ENCODE measurements at places on chromosomes 2 and 18. TPM values are rescaled to one million over a fixed set of nuclear protein-coding genes. Genes with fewer than 3 reads are reported as not detected.

DNA sequence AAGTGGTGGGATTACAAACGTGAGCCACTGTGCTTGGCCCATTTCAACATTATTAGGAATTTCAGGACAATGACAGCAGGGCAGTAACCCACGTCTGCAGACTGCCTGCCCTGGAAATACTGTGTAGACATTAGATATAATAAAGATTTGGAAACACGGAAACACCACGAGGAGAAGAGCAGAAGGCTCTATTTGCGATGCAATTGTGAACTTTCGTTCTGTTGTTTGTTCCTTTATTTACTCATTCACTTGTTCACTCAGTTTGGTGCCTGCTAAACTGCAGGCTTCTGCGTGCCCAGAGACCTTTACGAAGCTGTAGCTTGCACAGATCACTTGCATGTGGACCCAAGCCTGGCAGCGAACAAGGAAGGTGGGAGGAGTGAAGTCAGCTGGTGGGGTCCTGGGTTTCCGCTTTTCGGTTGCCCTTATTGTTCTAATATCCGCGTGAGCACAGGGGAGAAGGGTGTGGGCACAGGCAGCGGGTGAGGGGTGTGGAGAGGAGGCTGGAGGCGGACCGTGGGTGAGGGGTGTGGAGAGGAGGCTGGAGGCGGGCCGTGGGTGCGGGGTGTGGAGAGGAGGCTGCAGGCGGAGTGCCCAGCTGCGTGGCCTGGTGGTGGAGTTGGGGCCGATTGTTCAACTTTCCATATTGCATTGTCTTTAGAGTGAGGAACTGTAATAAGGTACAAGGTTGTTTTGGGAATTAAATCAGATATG lies 3.4 kb downstream of the COLEC11 start:
- no peak for DNase-seq

DNA sequence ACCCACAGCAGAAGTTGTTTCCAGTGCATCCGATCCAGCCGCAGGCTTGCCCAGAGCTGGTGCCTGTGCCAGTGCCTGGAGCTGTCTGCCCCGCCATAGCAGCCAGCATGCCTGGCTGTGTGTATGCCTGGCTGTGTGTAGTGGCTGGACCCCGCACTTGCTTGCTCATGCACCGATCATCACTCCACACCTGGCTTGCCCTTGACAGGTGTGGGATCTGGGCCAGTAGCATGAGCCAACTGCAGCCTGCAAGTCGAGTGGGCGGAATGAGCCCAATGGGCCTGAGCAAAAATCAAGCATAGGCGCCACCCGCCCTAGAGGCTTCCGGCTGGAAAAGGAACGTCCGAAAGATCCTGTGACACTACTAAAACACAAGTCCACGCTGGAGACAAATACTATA lies 74.5 kb downstream of the EPB41L3 start:
- no peak for DNase-seq

ZAP70 gene
- 2.6 TPM for total RNA-seq

DNA sequence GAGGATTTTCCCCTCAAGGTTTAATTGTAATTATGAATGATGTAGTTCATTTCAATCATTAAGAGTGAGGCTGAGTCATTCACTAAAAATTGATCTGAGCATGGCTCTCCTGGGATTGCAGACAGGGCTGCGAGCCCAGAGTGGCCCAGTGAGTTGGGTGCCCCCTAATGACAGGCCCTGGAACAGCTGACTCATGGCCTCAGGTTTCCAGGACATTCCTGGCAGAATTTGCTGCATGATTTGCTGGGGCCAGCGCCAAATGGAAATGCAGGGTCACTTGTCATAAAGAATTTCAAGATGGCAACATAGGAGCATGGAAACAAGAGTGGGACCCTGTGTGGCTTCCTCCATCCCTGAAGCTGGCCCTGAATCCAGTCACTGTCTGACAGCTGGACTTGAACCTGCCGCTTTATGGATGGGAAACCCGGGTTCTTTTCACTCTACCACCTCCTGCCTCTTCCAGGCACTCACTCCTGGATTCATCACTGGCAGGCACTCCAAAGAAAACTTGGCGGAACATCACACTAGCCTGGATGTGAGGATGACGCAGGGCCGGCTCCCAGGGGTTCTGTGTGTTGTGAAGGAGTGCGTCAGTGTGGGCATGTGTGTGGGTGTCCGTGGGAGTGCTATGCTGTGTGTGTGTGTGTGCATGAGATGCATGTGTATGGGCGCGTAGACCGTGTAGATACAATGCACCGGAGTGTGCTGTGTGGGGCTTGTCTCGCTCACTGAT lies 15.2 kb downstream of the OTOF start:
- DNase-seq = no peak

NRP2 gene
- 6.3 TPM for total RNA-seq

MAP2 gene
- total RNA-seq = 18.2 TPM

DNA sequence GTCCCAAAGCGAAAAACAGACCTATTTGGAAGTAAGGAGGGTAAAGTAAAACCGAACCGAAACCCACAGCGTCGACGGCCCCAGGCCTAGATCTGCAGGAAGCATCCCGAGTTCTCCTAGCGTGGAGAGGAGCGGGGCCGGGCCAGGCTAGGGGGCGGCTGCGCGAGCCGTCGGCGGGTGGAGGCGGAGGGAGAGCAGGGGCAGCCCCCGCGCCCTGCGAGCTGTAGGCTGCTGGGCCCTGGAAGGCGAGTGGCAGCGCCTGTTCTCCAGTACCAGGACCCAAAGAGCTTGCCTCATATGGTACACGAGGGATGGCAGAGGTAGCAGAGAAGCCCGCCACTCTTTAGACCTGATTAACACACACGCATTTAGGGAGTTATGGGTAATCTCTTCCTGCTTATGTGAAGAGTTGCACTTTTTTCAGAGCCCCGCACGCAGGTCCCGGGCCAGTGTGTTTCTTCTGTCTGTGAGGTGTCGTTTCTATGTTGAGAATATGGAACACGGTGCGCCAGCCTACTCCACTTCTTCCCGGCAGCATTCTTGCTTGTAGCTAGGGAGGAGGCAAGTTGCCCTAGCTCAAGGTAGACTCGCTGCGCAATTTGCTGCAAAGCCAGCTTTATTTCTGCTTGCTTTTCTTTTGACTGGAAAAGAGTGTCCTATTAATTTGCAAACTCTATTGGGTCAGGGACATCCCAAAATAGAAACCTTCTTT lies 71.1 kb downstream of the ARHGEF33 start:
- DNase-seq = no peak

GRCh38 chr2:158457092-158457825 lies 507 bp downstream of the PKP4 start:
- DNase-seq = peak; percentile 53

OSBPL6 gene
- 2.0 TPM for total RNA-seq

DNA sequence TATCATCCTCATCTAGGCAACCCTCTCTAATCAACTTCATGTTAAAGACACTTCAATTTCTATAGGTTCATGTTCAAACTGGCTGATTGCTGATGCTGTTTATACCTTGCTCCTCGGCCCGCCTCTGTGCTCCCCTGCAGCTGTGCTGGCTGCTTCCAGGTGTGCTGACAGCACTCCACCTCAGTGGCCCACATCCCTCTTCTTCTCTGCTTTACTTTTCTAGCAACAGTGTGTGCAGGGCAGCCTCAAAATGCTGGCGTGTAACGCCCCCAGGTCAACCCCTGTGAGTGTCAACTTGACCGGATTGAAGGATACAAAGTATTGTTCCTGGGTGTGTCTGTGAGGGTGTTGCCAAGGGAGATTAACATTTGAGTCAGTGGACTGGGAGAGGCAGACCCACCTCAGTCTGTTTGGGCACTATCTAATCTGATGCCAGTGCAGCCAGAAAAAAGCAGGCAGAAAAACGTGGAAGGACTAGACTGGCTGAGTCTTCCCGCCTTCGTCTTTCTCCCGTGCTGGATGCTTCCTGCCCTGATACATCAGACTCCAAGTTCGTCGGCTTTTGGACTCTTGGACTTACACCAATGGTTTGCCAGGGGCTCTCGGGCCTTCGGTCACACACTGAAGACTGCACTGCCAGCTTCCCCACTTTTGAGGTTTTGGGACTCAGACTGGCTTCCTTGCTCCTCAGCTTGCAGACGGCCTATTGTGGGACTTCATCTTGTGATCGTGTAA lies 94.7 kb downstream of the COL6A3 start:
- DNase-seq = no peak

- DNase-seq = no peak
Observed at GRCh38 chr2:44944102-44944951, 2.8 kb downstream of the SIX3 start.

- no peak for DNase-seq
Observed at GRCh38 chr18:55236150-55236931, 277.1 kb upstream of the CCDC68 start.

SERPINB4 gene
- total RNA-seq = not detected

GRCh38 chr18:72458271-72458670 lies 85.9 kb downstream of the CBLN2 start:
- DNase-seq = no peak

MEP1B gene
- not detected for total RNA-seq

DNA sequence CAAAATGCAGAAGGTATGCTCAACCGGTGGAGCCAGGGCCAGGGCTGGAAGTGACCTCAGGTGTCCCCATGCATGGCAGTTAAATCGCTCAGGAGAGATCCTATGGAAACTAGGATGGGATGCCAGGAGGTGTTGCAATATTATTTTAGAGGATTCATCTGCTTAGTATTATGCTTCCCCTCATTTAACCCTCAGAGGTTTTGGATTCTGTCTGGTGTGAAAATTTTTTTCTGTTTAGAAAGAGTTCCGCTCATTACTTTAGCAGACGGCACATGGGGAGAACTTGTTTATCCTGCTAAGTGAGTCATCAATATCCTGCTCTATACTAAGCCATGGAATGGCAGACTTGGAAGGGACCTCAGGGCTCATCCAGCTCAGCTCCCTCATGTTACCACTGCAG lies 42.5 kb downstream of the TRIB2 start:
- DNase-seq = no peak

LRRC30 gene
- not detected for total RNA-seq

DNA sequence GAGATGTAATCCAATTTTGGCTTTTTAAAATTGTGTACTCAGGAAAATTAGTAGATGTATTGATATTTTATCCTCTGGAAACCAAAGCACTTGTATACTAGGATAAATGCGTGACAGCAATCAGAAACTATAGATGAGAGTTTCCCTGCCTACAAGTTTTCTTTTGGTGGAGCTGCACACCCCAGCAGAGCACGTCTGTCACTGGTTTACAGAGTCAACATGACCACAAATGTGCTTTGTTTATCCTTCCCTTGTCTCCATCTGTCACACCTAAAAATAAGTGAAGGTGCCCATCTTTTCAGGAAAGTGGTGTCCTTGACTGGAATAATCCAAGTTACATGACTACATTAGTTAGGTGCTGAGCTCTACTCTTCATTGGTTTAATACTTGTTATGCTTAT lies 210.4 kb upstream of the DSEL start:
- DNase-seq = no peak

POTEI gene
- 5.6 TPM for total RNA-seq

GRCh38 chr2:24409700-24410556 lies 49.6 kb upstream of the ITSN2 start:
- DNase-seq = no peak

- no peak for DNase-seq
Observed at GRCh38 chr2:165122521-165122920, 81.3 kb downstream of the SCN3A start.

DSG4 gene
- total RNA-seq = not detected

DNA sequence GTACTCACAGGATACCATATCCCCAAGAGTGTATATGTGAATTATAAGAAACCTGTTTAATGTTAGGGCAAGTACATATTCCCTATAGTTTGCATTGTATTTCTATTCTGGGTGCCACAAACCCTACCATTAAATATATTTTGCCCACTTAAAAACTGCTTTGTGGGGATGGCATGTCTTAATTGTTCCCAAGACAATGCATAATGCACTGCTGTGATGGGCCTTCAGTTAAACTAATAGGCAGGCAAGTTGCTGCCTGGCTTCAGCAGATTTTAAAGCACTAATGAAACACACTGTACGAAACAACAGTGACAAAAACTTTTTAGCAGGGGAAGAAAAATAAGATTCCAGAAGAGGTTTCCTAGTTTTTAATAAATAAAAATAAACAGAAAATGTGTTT lies 104.8 kb upstream of the VRK2 start:
- no peak for DNase-seq

DNA sequence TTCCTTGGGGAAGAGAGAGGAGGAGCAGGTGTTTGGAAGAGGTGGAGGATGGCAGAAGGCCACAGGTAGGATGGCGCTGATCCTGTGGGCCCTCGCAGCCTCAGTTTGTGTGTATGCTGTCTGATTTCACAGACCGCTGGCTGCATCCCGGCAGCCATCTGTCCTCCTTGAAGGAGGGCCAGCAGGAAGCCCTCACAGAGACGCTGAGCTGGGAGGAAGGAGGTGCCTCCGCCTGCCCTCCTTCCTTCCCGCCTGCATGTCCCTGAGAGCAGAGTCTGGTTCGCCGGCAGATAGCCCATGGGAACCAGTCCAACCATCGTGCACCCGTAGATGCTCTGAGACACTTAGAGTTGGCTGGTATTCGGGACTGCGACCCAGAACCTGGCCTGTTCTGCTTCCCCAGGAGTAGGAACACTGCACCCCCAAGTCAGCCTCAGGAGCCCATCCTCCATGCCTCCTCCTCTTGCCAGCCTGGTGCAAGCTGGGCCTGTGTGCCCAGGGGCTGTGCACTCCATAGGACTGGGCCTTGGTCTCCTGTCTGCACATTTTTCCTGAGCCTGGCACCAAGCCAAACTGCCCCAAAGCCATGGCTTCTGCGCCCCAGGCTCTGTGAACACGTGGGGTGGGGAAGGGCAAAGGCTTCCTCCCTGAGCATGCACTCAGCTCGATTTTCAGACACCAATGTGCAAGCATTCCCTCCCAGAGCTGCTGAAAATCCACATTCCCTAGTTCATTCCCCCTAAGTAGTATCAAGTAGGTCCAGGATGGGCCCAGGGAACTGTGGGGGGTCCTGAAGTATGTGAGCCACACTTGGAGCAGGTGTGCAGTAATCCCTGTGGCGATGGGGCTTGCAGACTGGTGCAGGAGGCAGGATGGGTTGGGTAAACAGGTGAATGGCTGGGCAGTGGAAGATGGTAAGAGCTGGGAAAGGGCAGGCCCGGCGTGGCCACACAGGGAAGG lies 115.6 kb downstream of the SEPTIN10 start:
- DNase-seq = no peak

CDH7 gene
- total RNA-seq = 6.5 TPM

DNA sequence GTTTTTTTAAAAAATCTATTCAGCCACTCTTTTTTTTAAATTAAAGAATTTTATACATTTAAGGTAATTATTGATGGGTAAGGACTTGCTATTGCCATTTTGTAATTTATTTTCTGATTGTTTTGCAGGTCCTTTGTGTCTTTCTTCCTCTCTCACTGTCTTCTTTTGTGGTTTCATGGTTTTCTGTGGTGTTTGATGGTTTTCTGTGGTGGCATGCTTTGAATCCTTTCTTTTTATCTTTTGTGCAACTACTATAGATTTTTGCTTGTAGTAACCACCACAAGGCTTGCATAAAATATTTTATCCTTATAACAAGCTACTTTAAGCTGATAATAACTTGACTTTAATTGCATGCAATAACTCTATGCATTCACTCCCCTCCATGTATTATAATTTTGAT lies 31.5 kb upstream of the SLC4A10 start:
- DNase-seq = no peak

RNF125 gene
- total RNA-seq = 2.6 TPM

GRCh38 chr2:157840568-157841156 lies 35.5 kb downstream of the ACVR1 start:
- DNase-seq = no peak

GRCh38 chr2:9693196-9693491 lies 62.3 kb upstream of the YWHAQ start:
- no peak for DNase-seq

- no peak for DNase-seq
Observed at GRCh38 chr18:986051-986450, 81.4 kb downstream of the ADCYAP1 start.

All from progenitor cell of endocrine pancreas (in vitro differentiated cells).